HS-27A (cell line): ENCODE measurements at places on chromosomes 13 and 19.

DNA sequence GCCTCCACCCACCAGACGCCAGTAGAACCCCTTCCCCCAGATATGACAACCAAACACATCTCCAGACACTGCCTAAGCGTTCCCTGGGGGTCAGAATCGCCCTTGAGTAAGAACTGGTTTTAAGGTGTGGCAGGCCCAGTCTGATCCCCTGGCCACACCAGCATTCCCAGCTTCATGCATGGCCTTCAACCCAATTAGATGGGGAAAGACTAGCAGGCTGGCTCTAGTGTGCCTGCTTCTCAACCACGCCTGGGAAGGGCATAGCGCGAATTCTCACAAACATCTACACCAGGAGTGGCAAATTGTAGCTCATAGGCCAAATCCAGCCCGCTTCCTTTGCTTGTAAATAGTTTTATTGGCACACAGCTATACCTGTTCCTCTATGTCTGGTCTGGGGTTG lies 13.6 kb downstream of the HAUS8 start:
- no peak for DNase-seq

- no peak for DNase-seq
Measured at GRCh38 chr19:46023311-46023779, 492 bp upstream of the PGLYRP1 start.

- DNase-seq: no peak
Measured at GRCh38 chr19:42229855-42230351, 9.8 kb downstream of the ZNF526 start.

DNA sequence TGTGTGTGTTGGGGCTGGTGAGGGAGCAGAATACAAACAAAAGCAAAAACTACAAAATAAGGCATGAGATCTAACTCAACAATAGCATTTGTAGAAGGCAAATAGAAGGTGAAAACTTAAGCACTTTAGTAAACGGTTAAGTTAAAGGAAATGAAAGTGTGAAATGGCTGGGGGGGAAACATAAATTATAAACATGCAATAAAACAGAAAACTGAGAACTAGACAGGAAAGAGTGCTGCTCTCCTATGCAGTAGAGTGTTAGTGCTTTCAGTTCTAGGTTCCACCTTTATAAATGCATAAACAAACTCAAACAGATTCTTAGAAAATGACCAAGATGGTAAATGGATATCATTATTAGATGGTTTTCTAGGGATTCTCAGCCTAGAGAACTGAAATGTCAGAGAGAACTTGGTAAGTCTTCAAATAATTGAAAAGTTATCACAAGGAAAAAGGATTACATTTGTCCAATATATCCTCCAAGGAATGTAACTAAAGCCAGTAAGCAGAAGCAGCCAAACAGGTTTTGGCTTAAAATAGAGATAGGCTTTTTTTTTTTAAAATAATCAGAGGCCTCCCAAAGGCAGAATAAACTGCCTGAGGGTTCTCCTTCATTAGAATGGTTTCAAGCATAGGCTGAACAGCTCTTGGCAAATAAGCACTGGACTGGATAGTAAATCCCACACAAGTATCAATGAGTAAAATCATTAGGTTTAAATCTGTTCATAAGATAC lies 23.3 kb downstream of the RBM26 start:
- no peak for DNase-seq

GRCh38 chr13:40351537-40352379 lies 314.7 kb downstream of the FOXO1 start:
- DNase-seq: no peak
